ENCODE measurements at places on chromosomes 6 and 20.

GRCh38 chr6:84243240-84243639 lies 15.8 kb upstream of the CEP162 start:
- no peak for DNase-seq

- DNase-seq: no peak
These were observed 222.8 kb upstream of the CITED2 start for GRCh38 chr6:139597087-139597763.

DNA sequence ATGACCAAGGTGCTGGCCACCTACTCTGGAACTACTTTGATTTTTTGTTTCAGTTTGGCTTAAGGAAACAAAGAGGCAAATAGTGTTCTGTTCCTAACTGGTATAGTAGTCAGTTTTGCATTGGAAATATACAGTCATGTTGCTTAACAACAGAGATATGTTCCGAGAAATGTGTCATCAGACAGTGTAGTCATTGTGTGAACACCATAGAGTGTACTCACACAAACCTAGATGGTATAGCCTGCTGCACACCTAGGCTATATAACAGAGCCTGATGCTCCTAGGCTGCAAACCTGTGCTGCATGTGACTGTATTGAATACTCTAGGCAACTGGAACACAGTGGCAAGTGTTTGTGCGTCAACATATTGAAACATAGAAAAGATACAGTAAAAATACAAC lies 80.4 kb downstream of the ARID1B start:
- DNase-seq: no peak

- no peak for DNase-seq
These were observed 81.6 kb downstream of the DTD1 start for GRCh38 chr20:18669241-18670019.

DNA sequence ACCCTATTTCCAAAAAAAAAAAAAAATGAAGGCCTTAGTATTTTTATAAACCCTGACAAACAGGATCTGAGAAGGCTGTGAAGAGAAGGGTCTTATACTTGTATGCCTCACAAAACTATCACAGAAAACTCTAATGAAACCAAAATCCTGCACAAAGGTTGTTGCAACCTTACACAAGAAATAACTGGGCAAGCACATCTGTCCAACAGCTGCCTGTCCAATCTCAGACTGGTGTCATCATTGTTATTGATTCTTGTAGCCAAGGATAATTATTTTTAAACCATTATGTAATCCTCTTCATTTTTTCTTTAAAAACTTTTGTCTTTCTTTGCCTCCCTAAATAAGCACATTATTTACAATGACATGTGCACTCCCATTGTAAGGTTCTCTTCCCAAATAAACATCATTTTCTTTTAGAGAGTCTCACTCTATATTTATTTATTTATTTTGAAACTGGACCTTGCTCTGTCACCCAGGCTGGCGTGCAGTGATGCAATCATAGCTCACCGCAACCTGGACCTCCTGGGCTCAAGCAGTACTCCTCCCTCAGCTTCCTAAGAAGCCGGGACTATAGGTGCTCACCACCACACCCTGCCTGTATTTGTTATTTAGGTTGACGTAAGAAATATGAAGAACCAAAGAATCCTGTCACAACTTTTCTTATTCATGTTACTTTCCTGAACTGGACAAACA lies 697.1 kb downstream of the DOK5 start:
- no peak for DNase-seq

- no peak for DNase-seq
These were observed 233.7 kb downstream of the IBTK start for GRCh38 chr6:82013561-82014530.
